GM03348 (cell line): ENCODE measurements at places on chromosomes 3 and 15.

DNA sequence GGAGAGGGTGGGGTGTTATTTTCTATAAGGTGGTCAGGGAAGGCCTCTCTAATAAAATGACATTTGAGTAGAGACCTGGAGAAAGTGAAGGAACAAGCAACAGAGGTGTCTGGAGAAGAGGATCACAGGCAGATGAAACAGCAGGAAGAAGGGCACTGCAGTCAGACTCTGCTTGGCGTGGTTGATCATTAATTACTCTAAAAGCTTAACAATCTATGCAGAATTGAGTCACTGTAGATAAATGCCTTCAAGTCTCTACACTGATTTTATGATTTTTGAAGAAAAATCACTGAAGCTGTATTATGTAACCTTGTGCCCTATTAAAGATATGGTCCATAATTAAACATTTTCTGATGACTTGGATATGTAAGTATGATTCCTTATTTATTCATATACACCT, 114.2 kb downstream of the TNIK start:
- no peak for DNase-seq

DNA sequence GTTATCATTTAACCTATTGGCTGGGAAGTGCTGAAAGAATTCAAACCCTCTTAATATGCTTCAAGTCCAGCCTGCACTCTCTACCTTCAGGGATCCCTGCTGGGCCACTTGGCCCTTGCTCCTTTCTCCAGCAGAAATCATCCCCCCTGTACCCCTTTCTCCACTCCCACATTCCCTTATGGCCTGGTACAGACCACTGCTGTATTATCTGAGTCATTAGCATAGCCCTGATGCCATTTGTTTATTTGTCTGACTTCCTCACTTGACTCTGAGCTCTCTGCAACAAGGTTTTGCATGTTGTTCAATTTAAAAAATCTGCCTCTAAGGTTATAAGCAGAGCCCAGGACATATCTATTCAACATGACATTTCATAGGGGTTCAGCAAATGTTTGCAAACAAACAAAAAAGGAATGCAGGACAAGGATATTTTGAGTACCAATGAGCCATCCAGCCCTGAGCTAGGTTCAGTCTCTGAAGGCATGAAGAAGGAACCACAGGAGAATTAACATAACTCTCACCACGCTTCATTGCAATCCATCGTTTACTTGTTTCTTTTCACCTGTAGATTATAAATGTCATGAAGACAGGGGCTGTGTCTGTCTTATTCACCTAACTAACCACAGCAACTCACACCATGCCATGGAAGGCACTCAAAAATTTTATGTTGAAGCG, 26.6 kb upstream of the HES1 start:
- no peak for DNase-seq

GRCh38 chr3:152879130-152879789, 44.3 kb downstream of the P2RY1 start:
- no peak for DNase-seq

DNA sequence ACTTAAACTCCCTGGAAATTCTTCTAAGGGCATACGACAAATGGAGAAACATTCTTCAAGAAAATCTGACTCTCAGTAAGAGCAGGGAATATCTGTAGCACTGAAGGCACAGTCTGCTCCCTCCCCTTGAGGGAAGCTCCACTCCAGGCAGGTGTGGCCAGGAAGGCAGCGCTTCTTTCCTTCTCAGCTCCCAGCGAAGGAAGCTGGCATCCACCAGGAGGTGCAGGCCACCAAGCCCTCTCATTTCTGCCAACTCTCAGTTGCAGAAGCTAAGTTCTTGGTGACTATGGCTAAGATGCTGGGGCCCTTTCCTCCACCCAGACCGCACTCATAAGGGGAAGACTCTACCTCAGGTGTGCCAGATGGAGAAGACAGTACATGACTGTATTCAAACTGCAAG, 37.7 kb upstream of the SLC41A3 start:
- DNase-seq, result no peak
